ENCODE measurements at places on chromosomes 4 and X.

GRCh38 chrX:47574547-47575301, 7.5 kb upstream of the TIMP1 start:
- DNase-seq, result no peak

- DNase-seq, result no peak
Observed at GRCh38 chr4:98583265-98583664, 75.1 kb downstream of the TSPAN5 start.

- DNase-seq, result no peak
Observed at GRCh38 chr4:94516999-94517398, 65.3 kb downstream of the PDLIM5 start.

- DNase-seq, result no peak
Observed at GRCh38 chrX:41634284-41634683, 54.5 kb upstream of the GPR34 start.

DNA sequence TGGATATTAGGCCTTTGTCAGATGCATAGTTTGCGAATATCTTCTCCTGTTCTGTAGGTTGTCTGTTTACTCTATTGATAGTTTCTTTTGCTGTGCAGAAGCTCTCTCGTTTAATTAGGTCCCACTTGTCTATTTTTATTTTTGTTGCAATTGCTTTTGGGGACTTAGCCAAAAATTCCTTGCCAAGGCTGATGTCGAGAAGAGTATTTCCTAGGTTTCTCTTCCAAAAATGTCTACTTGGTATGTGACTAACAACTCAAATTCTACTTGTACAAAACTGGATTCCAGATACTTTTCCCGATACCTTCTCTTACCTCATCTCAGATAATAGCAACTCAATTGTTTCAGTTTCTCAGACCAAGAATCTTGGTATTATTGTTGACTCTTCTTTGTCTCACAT, 142.4 kb upstream of the GLRA2 start:
- no peak for DNase-seq

- peak; percentile 26 for DNase-seq
Observed at GRCh38 chr4:101277671-101278070, 69.7 kb downstream of the PPP3CA start.

- DNase-seq, result no peak
Observed at GRCh38 chr4:159210975-159211374, 108.1 kb downstream of the RAPGEF2 start.

- DNase-seq, result no peak
Observed at GRCh38 chr4:3409571-3410091, 32.1 kb upstream of the HGFAC start.

DNA sequence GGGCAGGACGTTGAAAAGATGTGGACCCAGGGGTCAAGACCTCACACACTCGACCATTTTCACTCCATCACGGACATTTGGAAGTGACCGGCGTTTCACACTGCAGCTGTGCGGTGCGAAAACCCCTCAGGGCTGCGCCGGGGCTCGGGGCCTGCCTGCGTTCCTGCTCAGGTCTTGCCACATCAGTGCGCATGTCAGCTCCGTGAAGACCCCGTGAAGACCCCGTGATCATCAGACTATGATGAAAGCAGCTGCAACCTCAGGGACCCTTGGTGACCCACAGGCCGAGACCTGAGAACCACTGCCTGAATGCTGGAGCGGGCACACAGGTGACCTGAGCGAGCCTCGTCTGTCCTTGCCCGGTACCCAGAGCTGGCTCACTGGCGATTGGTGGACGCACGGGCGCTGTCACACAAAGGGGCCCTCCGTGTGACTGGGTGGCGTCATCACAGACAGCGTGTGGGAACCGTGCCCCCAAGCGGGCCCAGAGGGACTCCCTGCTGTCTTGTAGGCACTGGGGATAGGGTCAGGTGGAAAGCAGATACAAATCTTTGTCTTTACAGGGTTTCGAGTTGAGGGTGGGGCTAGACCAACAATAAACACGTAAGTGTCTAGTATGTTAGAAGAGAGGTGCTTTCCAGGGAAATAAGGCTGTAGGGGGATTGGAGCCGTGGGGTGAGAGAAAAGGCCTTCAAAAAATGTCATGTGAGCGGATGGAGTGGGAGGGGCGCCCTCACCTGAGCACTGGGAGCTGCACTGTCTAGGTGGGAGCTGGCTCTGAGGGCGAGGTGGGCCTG, 12.7 kb downstream of the MSANTD1 start:
- DNase-seq, result no peak

GRCh38 chr4:21366840-21367239, 581.7 kb downstream of the KCNIP4 start:
- no peak for DNase-seq

- no peak for DNase-seq
Observed at GRCh38 chr4:36337665-36338185, 56.3 kb downstream of the DTHD1 start.

- no peak for DNase-seq
Observed at GRCh38 chr4:6453688-6453990, 18.8 kb downstream of the PPP2R2C start.

- DNase-seq, result no peak
Observed at GRCh38 chrX:142233400-142233799, 28.3 kb upstream of the MAGEC2 start.

GRCh38 chr4:132587626-132588025, 561.5 kb upstream of the PCDH10 start:
- DNase-seq, result no peak

DNA sequence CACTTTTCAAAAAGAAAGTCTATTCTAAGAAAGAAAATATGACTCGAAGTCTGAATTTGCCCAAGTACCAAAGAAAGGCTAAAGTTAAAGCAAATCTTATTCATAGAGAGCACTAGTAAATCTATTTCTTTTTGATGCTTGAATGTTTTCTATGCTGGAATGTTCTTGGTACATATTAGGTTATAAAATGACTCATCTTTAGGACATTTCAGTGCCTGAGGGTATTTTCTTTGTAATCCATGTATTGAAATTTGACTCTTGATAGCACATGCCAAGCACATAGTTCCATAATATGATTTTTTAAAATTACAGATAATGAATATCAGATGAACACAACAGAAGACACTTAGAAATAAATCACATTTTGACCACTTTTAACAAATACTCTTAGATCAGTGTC, 232.8 kb downstream of the TRIML1 start:
- DNase-seq, result no peak

DNA sequence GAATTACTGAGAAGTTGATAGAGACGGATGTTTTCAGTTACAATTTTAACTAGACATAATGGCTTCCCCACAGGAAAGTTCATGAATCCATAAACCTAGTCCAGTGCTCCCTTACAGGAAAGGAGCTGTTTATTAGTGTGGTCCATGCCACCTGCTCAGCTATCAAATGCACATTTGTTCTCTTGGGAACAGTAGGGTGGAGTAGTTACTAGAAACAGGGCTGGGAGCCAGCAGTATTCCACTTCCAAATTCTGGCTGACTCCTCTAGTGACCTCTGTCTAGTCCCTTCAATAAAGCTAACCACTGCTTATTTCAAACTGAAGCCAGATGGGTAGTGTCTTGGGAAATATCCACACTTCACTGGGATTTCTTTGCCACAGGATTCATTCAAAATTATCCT, 88.4 kb upstream of the TLL1 start:
- no peak for DNase-seq

- DNase-seq, result peak; percentile 82
Observed at GRCh38 chr4:38837849-38838248, 18.8 kb downstream of the TLR6 start.

DNA sequence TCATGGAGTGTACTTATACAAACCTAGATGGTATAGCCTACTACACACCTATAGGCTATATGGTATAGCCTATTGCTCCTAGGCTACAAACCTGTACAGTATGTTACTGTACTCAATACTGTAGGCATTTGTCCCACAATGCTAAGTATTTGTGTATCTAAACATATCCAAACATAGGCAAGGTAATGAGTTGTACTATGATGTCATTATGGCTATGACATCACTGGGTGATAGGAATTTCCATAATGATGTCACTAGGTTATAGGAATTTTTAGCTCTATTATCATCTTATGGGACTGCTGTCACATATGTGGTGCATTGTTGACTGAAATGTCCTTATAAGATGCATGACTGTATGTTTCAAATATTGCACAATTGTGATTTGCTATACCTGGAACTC, 5.5 kb upstream of the PAGE1 start:
- no peak for DNase-seq

DNA sequence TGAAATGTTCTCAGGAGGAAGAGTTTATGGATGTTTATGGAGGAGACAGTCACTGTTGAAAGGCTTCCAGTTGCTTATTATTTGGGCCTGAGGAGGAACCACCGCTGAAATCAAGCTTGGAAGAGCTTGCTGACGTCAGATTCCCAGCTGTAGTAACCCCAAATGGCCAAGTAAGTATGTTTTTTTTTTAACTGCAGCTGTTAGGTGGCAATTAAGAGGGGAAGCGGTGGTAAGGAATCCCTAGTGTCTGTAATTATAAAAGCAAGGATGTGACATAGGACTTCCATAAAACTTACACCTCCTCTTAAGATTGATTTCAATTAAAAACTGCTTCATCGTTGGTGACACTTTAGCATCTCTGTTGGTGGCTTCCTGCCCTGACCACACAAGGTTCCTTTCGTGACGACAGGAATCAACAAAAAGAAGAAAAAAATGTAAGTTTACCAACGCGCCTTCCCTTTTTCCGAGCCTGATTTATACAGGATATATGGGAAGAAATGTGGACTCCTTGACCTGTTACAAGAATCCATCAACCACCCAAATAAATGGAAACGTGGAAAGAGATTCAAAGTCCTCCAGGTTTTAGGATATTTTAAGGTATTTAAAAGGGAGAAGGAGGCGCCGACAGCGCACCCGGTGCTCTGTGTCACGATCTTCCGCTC, 884 bp downstream of the RELL1 start:
- DNase-seq, result peak; percentile 14

- peak; percentile 41 for DNase-seq
Observed at GRCh38 chr4:146282657-146283056, 68.3 kb downstream of the REELD1 start.

- no peak for DNase-seq
Observed at GRCh38 chr4:145722561-145722960, 42.6 kb downstream of the C4orf51 start.

DNA sequence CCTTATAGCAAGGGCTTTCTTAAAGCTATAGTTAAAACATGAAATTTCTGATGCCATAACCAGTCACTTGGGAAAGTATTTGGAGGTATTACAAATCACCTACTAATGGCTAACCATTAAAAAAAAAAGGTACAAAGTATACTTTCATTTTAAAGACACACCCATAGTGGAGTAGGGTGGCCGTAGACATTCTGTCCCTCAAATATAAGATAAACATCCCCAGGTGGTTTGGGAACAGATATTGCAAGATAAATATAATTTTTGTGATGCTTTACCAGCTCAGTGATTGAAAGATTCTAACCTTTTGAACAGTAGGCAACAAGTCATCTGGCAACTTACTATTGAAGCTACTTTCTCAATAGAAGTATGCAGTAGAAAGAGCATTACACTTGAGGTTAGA, 6.2 kb upstream of the FAT1 start:
- DNase-seq, result no peak

DNA sequence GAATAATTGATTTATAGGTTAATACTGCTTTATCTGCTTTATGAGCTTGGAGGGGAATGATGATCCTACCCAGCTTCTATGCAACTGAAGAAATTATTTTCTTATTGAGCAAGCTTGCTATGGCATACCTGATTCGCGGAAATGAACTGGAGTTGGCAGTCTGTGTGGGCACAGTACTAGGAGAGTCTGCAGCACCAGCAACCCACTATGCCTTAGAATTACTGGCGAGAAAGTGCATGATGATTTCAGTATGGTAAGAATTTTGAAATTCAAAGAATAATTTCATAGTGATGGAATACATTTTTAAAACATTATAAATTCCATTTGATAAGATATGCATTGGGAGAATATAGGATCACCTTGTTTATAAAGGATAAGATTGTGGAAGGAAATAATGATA, 32.3 kb downstream of the SPATA4 start:
- DNase-seq, result no peak

DNA sequence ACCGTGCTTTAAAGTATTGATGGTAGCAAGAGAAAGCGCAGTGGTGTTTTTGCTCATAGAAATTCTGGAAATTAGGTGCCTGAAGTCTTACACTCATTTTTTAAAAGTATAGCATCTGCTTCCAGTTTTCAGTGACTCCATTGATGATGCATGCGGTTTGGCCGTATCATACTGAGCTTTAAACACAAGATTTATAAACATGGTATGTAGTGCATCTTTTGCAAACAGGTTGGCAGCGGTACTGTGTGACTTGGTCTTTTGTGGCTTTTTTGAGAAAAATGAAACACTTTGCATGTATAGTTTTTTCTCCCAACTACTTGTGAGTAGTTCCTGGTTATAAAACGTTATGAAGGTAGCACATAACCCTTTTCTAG, 2.0 kb downstream of the DDX3X start:
- no peak for DNase-seq

DNA sequence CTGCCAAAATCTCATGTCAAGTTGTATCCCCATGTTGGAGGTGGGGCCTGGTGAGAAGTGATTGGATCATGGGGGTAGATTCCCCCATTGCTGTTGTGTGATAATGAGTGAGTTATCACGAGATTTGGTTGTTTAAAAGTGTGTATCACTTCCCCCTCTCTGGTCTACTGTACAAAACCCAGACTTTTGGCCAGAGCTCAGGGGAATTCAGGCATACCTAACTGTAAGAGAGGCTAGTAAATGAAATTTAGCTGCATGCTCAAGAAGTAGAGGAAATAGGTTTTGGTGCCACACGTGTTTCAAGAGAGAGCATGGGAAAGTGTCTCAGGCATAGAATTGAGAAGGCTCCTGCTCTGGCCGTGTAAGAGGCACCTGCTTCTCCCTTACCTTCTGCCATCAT, 190.5 kb upstream of the GALNTL6 start:
- DNase-seq, result no peak

- DNase-seq, result no peak
Observed at GRCh38 chr4:76957004-76957738, 7.6 kb downstream of the SEPTIN11 start.

- no peak for DNase-seq
Observed at GRCh38 chrX:110045421-110045820, 42.5 kb downstream of the TMEM164 start.

DNA sequence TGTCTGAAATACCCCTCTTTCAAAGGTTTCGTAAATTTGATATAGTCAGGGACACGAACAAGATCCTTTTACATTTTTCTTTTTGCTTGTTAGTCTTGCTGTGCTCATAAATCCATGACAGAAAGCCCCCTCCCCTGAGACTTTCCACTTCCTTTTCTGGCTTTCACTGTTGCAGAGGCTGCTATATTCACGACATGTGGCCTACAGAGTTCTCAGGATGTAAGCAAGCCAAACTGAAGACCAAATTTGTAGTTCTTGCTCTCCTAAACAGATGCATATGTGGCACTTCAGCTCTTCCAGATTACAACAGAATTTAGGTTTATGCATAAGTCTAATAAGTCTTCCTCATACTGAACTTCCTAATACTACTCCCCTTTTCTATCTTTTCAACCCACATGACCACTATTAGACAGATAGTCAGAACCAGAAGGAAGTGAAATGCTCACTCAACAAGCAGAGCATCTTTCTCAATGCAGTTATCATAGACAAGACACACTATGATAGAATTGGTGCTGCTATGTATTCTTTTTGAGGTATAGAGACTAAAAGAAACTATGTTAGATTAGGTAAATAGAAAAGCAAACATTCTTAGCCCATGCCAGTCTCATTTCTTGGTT, 15.0 kb downstream of the BTK start:
- no peak for DNase-seq

- DNase-seq, result peak; percentile 16
Observed at GRCh38 chr4:176123710-176124407, 58.2 kb downstream of the WDR17 start.
